HFFc6 (cell line): ENCODE measurements at places on chromosomes 11 and 22.
A peak's percentile ranks its signal among the peaks of the same experiment; 100 is the strongest.

DNA sequence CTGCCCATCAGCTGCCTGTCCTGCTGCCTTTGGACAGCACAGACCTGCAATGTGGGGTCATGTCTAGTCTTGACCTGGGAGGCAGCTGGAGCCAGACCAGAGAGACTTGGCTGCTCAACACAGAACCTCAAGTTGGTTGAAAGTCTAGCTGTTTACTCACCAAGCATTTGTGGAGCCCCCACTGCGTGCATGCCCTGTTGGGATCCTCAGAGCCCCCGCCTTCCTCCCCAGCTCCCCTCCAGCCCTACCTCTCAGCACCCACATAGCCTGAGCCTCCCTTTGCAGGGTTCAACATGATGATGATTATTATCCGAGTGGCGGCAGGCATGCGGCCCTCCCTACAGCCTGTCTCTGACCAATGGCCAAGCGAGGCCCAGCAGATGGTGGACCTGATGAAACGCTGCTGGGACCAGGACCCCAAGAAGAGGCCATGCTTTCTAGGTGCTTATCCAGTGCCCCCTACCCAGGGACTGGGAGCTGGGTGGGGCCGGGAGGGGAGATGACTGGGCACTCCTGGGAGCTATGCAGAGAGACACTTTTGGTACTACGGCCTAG, 8.3 kb downstream of the ANKK1 start:
- DNase-seq: no peak

DNA sequence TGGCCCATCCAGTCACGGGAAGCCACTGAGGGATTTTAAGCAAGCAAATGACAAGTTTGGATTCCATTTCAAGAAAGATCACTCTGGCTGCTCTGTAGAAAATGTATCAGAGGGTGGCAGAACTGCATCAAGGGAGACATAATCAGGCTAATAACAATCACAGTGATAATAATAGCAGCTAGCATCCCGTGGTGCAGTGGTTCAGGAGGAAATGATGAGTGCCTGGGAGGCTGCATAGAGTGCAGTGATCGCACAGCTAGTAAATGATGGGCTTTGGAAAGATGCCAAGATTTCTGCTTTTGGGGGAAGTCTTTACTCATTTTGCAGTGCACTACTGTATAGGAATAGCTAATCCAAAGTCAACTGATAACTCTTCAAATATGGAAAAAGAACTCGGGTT, 35.8 kb downstream of the TNRC6B start:
- no peak for DNase-seq

GRCh38 chr11:73095613-73096012, 46.5 kb downstream of the FCHSD2 start:
- DNase-seq: no peak

GRCh38 chr11:65860278-65861164, at the start of gene MUS81:
Gene MUS81, plus strand, starts transcription at chr11:65860433. Its CDS starts 321 bp downstream, at chr11:65860754.
- DNase-seq: peak; percentile 95

DNA sequence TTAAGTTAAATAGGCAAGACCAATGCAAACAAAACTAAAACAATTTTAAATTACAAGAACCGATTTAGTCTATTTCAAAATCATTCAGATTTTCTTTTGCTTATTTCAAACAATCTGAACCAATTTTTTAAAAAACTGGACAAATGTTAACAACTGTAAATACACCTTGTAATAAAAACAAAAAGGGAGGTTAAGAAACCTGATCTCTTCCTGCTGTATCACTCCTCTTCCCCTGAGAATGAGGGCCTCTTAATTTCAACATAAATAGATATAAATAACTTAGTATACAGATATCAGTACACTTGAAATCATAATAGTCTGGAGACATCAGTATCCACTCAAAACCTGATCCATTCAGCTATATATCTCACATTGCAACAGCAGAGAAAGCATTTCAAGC, 346.6 kb downstream of the TTC28 start:
- DNase-seq: no peak

- no peak for DNase-seq
These were observed 40.6 kb downstream of the MUC6 start for GRCh38 chr11:995752-996420.

DNA sequence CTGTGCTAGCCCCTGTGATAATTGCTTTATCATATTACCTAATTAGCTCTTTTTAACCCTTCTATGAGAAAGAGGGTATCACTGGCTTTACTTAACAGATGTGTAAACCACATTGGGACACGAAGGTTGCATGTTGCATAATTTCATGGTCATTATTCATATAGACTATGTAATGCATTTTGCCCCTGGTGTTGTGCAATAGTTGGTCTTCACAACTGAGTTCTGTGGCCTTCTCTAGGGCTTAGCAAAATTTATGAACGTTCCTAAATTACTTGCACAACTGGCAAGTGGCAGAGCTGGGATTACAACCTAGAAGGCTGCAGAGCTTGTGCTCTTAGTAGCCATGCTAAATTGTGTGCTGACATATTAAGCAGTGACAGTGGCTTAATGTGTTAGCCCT, 34.6 kb upstream of the PDGFD start:
- DNase-seq: no peak

GRCh38 chr22:50678218-50678650, 5.6 kb downstream of the SHANK3 start:
- DNase-seq: no peak

GRCh38 chr11:18578975-18579598, 9.4 kb downstream of the UEVLD start:
- DNase-seq: no peak

GRCh38 chr22:17576470-17576869, 13.2 kb downstream of the SLC25A18 start:
- peak; percentile 99 for DNase-seq

DNA sequence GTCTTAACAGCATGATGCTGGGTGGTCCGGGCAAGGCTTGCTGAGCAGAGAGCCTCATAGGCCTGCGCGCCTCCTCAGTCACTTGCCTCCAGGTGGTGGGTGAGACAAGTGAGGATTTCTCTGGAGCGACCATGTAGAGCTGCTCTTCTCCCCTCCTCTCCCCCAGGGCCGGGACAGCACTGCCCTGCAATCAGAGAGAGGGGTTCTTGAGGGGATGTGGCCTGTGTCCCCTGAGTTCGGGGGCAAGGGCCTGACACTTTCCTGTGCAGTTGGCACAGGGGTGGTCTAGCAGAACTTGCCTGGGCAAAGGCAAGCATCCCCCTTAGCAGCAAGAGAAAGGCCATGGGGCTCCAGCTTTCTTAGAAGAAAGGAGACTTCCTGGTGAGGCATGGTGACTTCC, 95.8 kb upstream of the LMO1 start:
- no peak for DNase-seq

DNA sequence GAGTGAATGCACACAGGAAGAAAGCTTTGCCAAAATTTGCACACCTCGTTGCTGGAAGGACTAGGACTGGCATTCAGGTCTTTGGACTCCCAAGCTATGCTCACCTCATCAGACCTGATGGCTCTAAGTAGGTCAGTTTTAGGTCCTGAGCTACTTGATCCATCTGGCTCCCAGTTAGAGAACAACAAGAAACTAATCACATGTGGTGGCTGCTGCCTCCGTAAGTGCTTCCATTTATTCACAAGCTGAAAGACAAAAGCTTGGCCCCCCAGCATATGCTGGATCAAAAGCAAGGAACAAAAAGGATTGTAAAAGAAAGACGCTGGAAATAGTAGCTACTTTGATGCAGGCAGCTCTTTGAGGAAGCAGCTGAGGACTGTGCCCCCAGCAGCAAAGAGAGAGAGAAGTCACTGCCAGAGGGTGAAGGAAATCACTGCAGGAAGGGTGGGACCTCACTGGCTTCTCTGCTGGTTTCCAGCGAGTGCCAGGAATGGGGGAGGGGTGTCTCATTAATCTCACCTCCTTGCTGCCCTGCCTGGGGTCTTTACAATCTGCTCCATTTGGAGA, 268.9 kb downstream of the KIRREL3 start:
- DNase-seq: no peak

DNA sequence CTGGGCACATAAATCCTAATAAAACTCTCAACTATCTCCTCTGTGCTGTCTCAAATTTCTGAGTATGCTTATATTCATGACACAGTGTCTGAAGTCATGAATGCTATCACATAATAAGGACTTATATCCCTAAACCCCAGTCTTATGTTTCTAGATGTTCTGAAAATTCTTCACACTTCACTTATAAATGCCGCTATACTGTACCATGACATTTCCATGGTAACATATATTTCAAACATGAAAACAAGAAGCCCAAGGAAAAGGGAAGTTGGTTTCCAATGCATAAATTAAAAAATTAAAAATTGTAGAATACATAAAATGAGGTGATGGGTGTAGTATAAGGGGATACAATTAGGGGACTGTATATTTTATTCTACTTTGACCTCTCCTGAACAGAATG, 11.7 kb downstream of the GVQW3 start:
- no peak for DNase-seq

- DNase-seq: no peak
These were observed 960.7 kb upstream of the RAG2 start for GRCh38 chr11:37558619-37559210.

DNA sequence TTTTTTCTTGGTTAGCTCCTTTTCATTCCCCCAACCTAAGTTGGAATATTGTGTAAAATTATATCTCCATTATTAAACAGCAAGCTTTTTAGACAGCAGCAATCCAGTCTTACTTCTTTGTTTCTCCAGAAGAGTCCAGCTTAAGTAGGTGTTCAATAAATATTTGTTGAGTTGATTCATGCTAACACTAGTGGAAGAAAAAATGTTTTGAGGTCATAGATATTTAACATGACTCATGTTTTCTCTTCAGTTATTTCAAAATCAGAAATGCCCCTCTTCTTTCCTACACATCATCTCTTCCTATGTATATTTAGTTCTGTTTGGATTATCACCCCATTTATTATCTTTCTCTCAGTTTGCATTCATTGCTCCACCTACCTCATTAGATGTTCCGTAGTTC, 20.3 kb downstream of the CCDC83 start:
- peak; percentile 63 for DNase-seq

GRCh38 chr11:87719326-87720073, 455.7 kb downstream of the RAB38 start:
- DNase-seq: no peak

DNA sequence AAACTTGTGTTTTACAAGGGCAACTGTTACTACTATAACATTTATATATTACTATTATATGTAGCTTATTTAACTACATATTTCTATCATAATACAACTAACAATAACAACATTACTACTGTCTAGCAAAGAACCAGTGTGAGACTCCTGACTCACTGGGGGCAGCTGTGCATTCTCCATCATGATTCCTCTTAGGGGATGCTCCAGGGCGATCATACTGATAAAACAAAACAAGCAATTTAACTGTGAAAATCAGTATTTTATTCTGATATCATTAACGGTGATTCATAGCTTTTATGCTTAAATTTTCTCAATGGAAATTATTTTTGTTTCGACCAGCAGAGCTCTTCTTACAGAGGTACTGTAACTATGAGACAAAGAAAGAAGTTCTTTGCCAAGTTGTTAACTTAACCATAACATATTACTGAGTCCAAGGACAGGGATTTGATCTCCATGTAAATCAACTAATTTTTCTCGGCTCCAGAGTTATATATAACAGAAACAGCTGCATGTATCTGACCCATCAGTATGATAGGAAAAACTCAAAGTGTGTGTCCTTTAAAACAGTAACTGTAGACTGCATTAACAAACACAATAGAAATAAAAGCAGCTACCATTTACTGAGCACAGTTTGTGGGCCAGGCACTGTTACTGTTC, 24.8 kb upstream of the FNBP4 start:
- DNase-seq: no peak

DNA sequence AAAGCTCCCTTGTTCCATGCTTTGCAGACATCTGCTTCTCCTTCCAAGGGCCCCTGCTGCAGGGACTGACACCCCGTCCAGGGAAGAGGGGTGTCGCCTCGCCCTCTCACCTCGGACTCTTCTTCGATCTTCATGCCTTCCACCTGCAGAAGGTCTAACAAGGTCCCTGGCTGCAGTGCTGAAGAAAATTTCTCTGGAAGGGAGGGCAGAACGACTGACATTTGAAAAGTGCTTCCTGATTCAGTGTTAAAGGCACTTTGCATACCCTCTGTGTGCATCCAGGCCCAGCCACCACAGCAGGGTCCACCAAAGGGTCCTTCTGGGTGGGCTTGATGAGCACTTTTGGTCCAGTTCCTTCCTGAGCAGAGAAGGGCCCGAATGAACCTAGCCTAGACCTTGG, 28.1 kb downstream of the VPS37C start:
- no peak for DNase-seq

GRCh38 chr11:567011-567628, 6.3 kb downstream of the RASSF7 start:
- DNase-seq: no peak

- no peak for DNase-seq
These were observed 11.2 kb upstream of the PIK3C2A start for GRCh38 chr11:17219016-17219415.

DNA sequence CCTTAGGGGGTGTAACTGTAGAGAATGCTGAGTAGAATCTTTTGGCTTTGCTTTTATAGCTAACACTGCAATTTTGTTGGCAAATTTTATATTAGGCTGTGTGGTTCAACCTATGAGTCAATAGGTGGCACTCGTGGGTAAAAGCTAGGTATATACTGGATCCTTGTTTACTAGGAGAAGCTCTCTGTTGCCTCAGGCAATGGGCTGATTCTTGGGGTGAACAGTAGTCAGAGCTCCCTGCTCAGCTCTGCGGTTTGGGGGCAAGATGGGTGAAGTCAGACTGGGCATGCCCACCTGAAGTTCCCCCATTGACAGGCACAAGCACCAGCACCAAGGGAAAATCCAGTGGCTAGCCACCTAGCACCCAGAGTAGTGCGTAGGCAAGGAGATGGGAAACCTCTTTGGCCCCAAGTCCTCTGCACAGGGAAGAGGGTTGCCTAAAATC, 238.7 kb downstream of the FAM181B start:
- no peak for DNase-seq

DNA sequence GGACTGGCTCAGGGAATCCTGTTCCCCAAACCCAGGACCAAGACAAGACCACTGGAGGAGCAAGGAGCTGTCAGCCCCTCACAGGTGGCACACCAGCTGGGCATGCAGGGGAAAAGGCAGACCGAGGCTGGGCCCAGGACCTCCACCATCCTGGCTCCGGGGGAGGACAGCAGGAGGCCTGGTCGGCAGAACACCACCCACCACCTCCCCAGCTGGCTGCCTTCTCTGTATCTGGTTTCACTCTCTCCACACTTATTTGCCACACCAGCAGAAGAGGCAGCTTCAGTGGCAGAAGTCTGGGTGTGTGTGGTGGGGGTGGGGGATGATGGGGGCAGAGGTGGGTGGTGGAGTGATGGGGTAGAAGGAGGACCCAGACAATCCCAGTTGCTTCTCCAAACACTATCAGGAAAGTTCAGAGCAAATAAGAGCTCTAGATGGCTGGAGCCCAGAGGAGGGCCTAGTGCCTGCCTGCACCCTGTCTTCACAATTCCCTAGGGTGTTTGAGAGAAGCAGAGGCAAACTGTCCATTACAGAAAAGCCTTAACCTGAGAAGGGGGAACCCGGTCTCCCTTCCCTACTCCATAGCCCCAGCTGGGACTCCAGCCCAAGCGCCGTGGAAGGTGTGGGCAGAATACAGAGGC, 51.9 kb upstream of the CDON start:
- no peak for DNase-seq

GRCh38 chr11:7690648-7691047, 15.6 kb downstream of the OVCH2 start:
- DNase-seq: no peak
